ENCODE measurements at places on chromosomes 5 and 9.

DNA sequence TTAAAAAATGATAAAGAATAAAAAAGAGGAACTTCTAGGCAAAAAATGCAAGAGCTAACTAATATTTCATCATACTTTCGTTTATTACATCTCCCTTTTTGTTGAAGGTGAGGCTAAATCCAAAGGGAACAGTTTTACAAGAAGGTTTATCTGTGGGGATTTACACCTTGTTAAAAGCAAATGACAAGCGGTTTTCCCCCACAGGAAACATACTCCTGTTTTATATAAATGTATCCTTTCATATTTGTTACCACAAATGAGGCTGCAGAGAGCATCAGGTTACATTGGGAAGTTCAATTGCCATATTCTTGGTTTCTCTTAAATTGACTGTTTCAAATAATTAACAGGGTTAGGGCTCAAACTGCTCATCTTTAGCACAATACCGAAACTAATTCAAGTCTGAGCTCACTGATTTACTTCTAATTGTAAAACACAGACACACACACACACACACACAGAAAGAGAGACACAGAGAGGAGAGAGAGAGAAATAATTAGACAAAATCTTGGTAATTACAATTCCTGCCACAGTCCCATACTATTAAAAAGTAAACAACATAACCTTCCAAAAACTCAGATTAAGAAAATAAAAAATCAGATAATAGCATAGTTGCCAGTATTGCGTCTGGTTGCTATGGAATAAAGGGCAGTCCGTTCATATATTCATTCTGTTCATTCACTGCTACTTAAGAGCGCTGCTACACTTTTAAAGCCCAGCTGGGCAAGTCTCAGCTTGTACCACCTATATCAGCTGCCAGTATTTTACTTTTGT is 17.1 kb downstream of the RFX3 start:
- DNase-seq = no peak

GRCh38 chr5:57277085-57277484 is 103.2 kb downstream of the GPBP1 start:
- no peak for DNase-seq

GRCh38 chr9:112753725-112754124 is 3.2 kb downstream of the SNX30 start:
- no peak for DNase-seq

DNA sequence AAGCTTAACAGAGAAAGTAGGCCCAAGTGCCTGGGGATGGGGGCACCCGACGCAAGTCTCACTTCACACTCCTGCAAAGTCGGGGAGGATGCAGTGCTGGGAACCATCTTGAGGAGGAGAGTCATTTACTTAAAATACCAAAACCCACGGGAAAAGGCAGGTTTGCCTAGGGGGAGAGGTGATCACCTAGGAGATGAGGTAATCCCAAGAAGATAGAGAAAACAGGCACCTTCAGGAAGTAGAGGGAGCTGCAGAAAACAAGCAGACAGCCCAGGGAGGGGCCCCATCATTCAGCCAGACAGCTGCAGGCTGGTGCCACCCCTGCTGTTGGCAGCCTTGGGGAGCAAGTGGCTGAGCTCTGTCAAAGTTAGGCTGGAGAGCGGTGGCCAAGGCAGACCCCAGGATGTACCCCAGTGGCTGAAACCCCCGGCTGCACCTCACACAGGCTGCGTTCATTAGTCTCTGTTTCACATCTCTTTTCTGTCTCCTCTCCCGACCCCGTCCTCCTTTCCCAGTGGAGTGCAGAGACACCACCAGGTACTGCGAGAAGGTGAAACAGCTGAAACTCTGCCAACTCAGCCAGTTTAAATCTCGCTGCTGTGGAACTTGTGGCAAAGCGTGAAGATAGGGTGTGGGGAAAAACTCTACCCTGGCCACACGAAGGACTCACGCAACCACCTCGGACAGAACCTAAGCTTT is 124.9 kb downstream of the SAXO1 start:
- no peak for DNase-seq

GRCh38 chr9:106859957-106860720 is 2.8 kb upstream of the ZNF462 start:
- no peak for DNase-seq

- no peak for DNase-seq
These were observed 474.4 kb downstream of the SEMA5A start for GRCh38 chr5:9071524-9071923.

DNA sequence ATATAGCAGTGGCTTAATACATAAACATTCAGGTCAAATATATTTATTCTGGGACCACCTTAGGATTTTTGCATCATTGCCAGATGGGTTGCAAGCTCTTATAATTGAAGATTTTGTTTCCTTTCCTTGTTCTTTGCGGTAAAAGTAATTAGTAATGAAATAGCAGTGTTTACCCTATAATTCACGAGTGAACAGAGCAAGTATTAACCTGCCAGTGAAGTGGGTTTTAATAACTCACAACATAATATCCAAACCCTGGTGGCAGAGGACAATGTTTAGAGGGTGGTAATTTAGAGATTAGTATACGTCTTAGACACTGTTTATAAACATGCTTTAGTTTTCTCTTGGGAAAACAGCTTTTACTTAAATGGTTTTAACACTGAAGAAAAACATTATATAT is 11.8 kb downstream of the ARL14EPL start:
- DNase-seq = no peak

- DNase-seq = no peak
These were observed 811 bp upstream of the ARRDC3 start for GRCh38 chr5:91383956-91384300.

GRCh38 chr5:111447822-111448221 is 64.5 kb downstream of the STARD4 start:
- no peak for DNase-seq

GRCh38 chr9:76529653-76530052 is 70.7 kb downstream of the GCNT1 start:
- DNase-seq = no peak

GRCh38 chr5:163571744-163572143 is 66.3 kb downstream of the MAT2B start:
- no peak for DNase-seq

GRCh38 chr5:138725818-138726416 is 27.3 kb upstream of the CTNNA1 start:
- DNase-seq = no peak

DNA sequence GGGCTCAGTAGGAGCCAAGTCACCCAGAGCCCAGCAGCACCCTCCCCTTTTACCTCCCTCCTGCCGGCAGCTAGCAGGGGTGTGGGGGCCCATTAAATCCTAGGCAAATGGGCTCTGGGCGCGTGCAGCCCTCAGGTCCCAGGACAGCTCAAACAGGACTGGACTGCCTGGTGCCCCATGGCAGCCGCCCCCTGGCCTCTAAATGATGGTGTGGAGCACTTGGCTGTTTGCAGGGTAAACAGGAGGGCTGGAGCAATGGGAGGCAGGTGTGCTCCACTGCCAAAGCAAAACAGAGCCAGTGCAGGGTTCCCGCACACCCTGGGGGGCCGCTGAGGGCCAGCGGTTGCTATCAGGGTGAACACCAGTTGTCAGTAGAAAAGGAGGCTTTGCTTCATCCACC is 55.9 kb upstream of the C5orf58 start:
- no peak for DNase-seq

DNA sequence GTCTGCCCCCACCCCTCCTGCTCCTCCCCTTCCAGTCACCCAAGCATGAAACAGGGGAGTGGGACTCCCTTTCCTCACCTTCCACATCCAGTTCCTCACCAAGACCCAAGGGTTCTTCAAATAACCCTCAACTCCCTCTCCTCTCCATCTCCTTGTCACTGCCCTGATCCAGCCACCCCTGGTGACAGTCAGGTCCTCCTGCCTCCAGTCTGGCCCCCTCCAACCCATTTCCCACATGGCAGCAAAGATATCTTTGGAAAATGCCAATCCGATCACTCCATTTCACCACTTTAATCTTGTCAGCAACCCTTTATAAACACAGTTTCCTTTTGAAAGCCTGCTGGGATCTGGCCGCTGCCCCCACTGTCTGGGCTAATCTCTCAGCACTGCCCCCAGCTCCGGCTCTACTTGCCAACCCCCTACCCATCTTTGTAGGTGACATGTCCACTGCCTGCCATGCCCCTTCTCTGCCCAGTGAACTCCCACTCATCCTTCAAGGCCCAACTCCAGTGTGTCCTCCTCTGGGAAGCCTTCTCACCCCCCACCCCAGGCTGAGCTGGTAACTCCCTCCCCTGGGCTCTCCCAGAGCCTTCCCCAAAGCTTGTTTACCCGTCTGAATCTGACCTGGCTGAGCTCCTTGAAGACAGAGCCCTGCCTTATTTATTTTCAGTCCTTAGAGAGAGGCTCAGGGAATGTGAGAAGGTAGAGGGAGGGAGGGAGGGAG is 781 bp upstream of the MYOZ3 start:
- DNase-seq = no peak

- no peak for DNase-seq
These were observed 460 bp downstream of the DMRTA1 start for GRCh38 chr9:22446950-22447617.

GRCh38 chr9:9392755-9393154 is 1220.0 kb downstream of the PTPRD start:
- DNase-seq = no peak

- no peak for DNase-seq
These were observed 43.0 kb downstream of the PARP8 start for GRCh38 chr5:50709471-50709870.

DNA sequence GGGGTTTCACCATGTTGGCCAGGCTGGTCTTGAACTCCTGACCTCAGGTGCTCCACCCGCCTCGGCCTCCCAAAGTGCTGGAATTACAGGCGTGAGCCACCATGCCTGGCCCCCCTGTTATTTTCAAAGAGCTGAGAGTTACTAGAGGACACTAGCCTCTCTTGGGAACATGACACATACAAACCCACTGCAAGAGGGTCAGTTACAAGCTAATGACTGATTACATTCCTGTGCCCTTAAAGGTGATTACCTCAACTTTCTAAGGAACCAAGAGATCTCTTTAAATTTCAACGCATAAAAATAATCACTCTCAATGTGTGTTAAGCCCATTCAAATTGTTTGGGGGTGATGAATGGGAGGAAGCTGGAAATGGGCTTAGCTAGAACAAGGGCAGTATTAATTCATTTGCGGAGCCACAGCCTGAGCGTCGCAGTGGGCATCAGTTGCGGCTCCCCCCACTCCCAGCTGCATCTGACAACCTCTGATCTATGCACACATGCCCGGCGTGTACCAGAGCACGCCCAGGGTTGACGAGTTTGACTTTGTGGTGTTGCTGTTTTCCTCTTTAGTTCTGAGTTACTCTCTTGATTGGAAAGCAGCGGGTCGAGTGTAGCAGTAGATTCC is 146.9 kb downstream of the GOLPH3 start:
- DNase-seq = no peak

DNA sequence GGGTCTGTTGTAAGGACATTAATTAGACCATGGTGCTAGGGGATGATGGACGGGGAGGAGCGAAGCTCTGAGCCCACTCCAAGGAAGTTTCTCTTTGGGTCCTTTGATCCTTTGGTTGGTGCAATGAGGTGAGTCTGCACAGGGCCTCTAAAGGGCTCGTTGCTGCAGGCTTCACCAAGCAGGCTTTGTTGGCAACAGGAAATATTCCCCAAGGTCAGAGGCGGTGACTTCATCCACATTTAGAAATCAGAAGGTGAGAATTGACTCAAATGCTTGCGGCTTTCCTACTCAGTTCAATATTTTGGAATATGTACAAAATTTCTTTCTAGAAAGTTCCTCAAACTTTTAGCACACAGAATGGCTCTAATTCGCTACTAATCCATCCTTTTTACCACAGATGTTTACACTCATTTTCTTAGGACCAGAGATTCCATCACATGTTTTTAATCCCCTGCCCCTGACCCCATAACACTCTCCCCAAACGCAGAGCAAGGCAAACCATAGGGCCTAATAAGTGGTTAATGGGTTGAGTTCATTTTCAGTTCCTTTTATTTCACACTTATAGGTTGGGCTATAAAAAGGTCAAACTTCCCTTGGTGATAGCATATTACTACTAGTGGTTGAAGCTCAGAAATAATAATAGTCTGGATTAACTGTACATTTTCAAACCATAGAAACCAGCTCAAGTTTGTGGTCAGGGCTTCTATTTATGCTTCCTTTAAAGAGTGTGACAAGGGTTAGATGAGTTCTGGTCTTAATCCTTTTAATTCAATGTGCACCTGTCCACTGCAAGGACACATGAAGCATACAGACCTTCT is 37.3 kb upstream of the TMEM252 start:
- no peak for DNase-seq

- DNase-seq = no peak
These were observed 1.3 kb downstream of the MAP3K1 start for GRCh38 chr5:56816546-56817081.

- DNase-seq = no peak
These were observed 217.7 kb upstream of the TBCA start for GRCh38 chr5:77993855-77994318.

- DNase-seq = no peak
These were observed 13.4 kb upstream of the GAPT start for GRCh38 chr5:58477760-58478376.

DNA sequence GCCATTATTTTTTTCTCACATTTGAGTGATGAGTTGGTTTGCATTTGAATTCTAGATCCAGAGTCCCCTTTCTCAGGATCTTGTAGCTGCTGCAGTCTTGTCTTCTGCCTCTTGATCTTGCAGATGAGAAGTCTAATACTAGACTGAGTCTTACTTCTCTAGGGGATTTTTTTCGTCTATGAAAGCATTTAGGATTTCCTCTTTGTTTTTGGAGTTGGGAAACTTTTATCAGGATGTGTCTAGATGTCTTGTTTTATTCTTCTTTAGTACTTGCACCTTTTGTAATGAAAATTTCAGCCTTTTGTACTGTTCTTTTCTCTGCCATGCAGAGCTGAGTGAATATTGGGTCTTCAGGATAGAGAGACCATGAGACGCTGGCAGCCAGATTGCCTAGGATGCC is 65.4 kb downstream of the ZNF618 start:
- DNase-seq = no peak

DNA sequence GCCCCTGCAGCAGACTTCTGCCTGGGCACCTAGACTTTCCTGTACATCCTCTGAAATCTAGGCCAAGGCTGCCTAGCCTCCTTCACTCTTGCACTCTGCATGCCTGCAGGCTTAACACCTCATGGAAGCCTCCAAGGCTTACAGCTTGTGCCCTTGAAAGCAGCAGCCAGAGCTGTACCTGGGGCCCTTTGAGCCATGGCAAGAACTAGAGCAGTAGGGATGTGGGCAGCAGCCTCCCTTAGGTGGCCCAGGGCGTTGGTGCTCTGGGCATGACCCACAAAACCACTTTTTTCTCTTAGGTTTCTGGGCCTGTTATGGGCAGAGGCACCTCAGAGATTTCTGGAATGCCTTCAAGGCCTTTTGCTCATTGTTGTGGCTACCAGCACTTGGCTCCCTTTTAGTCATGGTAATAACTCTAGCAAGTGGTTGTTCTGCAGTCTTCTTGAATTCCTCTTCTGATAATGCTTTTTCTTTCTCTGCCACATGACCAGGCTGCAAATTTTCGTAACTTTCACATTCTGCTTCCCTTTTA is 606.2 kb downstream of the TLE4 start:
- DNase-seq = no peak

All from esophagus squamous epithelium (tissue), 5 donors.